ENCODE measurements at places on chromosomes 7 and 10.

DNA sequence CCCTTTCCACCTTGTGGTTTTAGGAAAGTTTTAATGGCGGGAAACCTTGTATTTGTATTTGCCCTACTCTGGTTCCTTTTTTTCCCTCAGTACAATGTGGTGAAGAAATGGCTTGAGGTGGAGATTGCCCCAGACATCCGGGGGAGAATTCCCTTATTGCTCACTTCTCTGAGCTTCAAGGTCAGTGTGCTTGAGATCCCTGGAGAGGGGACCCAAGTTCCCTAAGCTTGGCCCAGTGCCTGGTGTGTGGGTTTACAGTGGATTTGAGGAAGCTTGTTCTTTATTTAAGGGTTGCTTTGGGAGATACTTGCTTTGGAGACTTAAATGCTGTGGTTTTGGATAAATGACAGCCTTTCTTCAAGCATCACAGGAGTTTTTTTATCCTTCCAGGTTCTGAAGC lies 18.3 kb downstream of the CALHM2 start:
- DNase-seq = no peak

GRCh38 chr10:85789982-85790789 lies 576.4 kb downstream of the GRID1 start:
- no peak for DNase-seq

- no peak for DNase-seq
Measured at GRCh38 chr10:69119896-69120295, 4.1 kb upstream of the VPS26A start.

GRCh38 chr7:139304517-139304916 lies 36.6 kb upstream of the FMC1 start:
- DNase-seq = no peak

DNA sequence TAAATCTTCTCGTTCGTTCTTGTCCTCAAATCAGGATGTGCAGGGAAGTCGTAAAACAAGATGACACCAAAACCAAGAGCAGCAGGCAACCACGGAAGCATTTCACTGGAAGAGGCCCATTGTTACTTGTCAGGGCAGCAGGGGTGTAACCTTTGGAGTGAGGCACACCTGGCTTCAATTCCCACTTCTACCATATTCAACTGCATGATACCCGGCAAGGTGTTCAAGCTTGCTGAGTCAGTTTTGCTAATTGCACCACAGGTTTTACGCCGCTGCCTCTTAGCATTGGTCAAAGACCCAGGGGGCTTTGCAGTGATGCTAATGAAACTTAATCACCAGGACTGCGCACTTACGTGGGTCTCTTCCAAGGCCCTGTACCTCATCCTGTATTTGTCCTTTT lies 50.0 kb upstream of the PTER start:
- no peak for DNase-seq

DNA sequence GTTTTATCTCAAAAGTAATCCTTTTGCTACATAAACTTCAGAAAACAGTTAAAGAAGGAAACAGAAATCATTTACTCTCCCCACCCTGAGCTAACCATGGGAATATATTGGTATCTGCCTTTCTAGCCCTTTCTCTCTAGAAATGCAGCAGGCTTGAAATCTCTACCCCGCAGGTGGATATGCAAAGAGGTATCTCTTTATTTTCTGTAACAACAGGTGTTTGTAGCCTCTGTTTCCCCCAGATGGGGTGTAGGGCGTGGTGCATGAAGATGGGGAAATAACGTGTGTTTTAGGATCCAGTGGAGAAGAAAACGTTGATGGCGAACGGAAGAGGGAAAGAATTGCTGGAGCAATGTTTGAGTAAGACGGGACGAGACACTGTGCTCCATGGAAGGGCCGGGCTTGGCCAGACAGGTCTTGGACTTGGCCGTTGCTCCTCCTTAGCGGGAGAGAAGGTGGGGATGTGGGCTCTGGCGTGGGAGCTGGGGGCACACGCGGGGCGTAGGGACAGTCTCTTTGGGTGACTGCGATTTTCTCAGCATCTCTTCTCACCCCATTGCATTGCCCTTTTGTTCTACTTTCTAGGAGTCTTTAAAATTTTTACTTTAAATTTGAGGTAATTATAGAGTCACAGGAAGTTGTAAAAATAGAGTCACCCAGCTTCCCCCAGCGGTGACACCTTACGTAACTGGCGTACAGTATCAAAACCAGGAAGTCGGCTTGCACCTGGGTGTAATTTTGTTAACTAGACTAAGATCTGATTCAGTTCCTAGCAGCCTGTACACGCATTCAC lies 82.9 kb downstream of the ELFN1 start:
- DNase-seq = no peak

DNA sequence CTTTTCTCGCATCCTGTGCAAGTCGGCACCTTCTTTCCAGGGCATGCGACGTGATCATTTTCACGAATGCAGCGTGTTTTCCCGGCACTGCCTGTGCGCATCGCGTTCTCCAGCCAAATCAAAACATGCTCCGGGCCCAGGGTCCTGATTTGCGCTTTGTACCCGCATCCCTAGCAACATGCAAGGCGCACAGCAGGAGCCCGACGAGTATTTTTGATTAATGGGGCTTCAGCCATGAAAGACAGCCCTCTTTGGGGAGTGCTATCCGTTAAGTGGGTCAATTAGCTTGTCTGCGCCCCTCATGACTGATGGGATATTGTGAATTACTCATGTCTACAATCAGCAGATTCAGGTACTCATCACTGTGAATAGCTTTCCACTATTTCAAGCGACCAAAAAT lies 243.3 kb upstream of the RNF32 start:
- DNase-seq = no peak

GRCh38 chr7:19378345-19378714 lies 233.1 kb upstream of the FERD3L start:
- DNase-seq = peak; percentile 41

All from SHP77 (cell line).